ENCODE measurements at places on chromosomes 5 and 9.

DNA sequence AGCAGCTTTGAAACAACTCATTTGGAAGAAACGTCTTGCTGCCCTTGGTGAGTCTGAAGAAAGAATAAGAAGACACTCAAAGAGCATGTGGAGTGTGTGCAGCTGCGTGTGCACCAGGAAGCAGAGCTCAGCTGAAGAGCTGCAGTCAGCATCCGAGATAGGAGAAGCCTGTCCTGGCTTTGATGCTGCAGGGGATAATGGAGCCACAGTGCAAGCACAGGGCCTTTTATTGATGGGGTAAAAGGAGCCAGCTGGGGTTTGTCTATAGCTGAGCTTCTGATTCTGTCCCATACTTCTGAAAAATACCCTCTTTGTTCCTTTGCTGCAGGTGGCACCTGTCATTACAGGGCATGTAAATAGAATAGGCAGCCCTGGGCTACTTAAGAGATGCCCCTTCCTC is 375.7 kb upstream of the ZNF462 start:
- no peak for DNase-seq

DNA sequence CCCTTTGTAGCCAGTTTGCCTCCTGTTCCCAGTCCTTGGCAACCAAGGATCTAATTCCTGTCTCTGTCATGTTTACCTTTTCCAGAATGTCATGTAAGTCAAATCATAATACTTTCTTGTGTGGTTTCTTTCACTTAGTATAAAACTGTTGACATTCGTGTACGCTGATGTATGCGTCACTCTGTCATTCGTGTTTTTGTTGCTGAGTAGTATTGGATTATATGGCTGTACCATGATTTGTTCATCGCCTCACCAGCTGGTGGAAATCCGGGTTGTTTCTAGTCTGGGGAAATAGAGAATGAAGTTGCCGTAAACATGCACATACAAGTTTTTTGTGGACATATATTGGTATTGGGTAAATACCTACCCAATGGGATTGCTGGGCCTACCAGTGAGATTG is 97.4 kb downstream of the ANGPTL2 start:
- no peak for DNase-seq

DNA sequence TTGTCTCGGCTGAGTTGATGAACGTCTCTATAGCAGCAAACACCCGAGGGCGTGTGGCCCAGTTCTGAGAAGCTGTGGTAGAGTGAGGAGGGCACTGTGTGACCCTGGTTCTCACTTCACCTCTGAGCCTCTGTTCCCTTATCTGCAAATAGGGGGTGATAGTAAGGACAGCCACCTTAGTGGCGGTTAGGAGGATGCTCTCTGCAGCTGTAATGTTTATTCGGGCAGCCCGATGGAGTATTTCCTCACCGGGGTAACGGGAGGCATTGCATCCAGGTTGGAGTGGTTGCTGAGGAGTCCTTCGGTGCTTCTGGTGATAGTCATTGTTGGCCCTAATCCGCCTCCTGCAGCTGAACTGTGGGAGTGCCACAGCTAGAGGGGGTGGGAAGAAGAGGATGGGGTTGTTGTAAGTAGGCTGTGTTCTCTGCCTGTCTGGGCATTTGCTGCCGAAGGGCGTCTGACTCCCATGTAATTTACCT is 13.9 kb downstream of the PRRC2B start:
- no peak for DNase-seq

- no peak for DNase-seq
Observed at GRCh38 chr9:126112135-126112720, 214.4 kb upstream of the MVB12B start.

DNA sequence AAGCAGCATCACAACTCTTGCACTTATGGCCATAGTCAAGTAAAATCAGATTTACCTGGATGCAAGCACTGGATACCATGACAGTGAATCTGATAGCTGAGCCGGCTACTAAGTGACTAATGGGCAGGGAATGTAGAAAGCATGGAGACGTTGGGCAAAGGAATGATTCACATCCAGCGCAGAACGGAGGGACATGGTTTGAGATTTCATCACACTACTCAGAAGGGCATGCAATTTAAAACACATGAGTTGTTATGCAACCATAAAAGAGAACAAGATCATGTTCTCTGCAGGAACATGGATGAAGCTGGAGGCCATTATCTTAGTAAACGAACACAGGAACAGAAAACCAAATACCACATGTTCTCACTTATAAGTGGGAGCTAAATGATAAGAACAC is 169.1 kb upstream of the PIK3R1 start:
- DNase-seq: no peak

DNA sequence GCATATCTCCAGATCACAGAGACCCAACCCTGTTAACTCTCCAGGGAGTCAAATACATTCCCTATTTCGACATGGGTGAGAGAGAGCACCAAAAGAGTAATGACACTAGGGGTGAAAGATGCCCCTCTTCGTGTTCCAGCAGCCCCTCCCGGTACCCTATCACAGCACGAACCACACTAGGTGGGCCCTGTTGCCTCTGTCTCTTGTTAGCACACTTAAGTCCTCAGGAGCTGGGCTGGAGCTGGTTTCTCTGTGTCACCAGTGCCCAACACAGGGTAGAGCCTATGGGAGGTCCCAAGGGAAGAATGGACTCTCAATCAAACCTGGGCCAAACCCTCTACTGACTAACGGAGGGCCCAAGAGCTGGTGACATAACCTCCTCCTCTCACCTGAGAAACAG is 1.2 kb downstream of the CDK20 start:
- no peak for DNase-seq
